Fibroblast of skin of right quadriceps (primary cell): ENCODE measurements at places on chromosomes 13 and 19.

GRCh38 chr13:36377826-36378468 lies 31.8 kb upstream of the SPART start:
- peak; percentile 69 for DNase-seq

DNA sequence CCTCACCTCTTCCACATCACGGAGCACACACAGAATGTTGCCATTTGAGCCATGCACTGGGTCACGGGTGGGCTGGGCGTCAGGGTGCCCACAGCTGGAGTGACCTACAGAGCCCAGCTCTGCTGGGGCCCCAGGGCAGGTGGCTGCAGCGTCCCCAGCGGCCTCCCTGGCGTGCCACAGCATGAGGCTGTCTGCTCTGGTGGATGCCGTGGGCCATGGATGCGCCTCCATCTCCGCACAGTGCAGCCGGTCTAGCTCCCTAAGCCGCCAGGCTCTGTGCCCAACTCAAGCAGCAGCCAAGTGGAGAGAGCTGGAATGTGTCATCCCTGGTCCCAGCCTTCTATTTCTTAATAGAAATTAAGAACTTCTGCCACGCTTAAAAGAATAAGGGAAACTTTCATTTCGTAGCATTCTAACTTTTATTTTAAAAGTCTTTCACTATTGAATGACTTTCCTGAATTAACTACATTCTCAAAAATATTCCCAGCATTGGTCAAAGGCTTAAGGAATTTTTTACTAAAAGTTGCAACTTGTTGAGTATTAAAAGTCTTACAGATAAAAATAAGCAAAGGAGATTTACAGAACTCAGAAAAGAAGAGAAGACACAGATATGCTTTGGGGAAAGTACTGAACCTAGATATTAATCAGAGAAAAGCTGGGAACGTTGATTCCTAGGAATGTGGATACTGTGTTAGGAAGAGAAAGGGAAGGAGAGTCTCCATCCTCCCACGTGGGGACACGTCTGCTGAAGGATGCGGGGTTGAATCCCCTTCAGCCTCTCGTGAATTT lies 59.3 kb downstream of the ATP11A start:
- no peak for DNase-seq

DNA sequence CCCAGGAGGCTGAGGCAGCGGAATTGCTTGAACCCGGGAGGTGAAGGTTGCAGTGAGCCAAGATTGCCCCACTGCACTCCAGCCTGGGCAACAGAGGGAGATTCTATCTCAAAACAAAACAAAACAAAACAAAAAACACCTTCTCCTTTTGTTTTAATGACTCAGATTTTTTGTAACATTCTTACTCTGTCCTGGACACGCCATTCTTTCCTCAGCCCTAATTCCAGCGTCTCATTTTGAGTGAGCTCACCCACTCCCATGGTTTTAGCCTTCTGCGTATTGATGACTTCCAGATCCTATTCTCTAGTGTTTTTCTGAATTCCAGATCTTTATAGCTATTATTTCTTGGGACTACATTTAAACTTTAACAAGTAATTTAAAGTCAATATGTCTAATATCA lies 326.3 kb downstream of the MYO16 start:
- DNase-seq, result no peak

GRCh38 chr19:6424195-6424938 lies at the start of gene KHSRP:
Gene KHSRP, minus strand, starts transcription at chr19:6424811. Its CDS starts 110 bp downstream, at chr19:6424701.
- no peak for DNase-seq

- peak; percentile 84 for DNase-seq
These were observed 117.6 kb downstream of the USP12 start for GRCh38 chr13:27053902-27054595.

DNA sequence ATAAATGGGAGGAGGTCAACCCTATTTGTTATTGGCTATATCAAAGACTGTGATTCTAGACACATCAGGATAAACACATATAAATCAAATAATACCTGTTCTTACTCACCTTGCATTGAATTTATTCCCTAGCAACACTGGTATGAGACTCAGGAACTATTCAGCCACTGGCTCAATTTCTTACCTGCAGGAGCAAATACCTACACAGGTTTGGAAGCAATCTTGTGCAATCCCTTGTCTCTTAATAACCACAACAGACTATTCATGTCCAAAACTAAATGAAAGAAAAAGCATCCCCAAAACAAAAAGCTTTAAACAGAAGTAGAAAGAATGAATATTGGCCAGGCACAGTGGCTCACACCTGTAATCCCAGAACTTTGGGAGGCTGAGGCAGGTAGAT lies 55.5 kb downstream of the TBC1D4 start:
- DNase-seq, result no peak

DNA sequence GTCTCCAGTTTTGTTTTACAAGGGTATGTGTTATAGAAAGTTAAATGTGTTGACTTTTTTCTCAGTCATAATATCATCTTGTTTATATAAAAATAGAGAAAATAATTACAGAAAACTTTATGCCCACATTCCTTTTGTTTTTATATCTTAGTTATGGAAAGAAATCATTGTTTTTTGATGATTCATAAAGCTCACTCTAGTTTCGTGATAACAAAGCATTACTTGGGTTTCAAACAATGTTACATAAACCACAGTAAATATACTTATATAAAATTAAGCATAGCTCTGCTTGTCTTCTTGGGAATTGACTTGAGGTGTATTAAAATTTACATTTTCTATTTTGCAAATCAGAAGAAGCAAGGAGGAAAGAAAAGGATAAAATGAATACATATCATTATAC lies 111.8 kb downstream of the SGCG start:
- no peak for DNase-seq

- peak; percentile 29 for DNase-seq
These were observed 246.1 kb downstream of the UQCRFS1 start for GRCh38 chr19:28966737-28967399.

DNA sequence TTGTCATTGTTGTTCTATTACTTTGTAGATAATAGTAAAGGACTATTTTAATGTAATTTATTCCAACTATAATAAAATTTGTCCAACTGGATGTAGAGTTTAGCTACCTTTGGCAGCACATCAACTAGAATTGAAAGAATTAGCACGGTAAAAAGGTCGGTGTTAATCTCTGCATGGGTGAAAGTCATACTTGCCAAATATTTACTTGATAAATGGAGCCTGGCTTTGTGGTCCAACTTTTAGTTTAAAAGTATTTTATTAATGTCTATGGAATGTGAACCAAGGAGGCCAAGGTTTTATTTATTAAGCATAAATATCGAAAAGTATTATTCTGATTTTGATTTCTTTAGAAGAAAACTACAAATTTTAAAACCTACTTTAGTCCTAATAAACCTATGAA lies 1389.0 kb downstream of the PCDH9 start:
- DNase-seq, result no peak

GRCh38 chr19:8306235-8307054 lies 1.7 kb downstream of the CD320 start:
- DNase-seq, result no peak

DNA sequence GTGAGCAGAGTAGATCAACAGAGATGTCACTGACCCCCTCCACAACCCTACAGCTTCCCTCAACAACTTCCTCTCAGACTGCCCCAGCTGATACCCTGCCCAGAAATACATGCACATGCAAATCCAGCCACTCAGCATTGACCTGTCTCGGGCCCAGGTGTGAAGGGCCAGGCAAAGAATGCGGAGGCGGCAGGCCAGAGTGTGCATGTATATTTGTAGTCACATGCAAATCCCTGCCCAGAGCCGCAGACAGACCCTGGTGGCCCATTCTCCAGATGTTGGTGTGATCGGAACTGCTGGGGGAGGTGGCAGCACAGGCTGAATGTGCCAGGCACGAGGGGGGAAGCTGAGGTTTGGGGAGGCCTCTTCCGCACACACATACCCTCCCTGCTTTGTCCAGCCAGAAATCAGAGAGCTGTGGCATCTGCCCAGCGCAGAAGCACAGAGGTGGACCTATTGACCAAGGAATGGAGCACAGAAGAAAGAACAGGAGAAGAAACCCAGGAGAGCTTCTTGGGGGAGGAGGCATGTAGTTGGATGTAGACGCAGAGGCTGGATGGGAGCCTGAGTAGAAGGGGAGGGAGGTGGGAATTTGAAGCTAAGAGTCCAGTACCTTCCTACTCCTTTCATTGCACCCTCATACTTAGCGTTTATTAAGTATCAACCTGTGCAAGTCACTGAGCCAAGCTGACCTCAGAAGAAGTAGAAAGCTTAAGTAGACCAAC lies 14.4 kb downstream of the MEF2B start:
- DNase-seq, result no peak

GRCh38 chr19:13929956-13930355 lies 8.3 kb downstream of the PODNL1 start:
- DNase-seq, result no peak

DNA sequence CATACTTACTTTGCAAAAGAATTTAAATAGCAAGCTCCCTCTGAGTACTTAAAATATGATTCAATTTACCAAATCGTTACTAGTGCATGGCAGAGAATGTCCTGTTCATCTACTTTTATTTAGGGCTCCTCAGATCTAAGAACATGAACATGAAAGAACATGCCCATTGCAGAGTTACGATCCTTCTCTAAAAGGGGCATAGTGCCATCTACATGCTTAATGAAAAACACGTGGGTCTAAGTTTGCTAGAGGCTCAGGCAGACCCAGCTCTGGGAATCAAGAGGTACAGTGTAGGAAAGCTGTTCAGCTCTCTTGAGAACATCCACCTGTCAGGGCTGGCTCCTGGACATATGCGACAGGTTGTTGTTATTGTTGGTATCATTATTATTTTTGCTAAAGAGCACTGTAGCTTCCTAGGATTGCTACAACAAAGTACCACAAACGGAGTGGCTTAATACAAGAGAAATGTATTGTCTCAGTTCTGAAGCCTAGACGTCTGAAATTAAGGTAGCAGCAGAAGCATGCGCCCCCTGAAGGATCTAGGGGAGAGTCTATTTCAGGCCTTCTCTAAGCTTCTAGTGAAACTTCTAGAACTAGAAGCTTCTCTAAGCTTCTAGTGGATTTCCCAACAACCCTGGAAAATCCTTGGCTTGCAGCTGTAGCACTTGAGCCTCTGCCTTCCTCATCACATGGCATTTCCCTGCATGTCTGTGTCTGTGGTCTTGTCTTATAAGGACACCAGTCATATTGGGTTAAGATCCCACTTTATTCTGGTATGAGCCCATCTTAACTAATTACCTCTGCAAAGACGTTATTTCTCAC lies 133.9 kb downstream of the DCT start:
- peak; percentile 35 for DNase-seq

DNA sequence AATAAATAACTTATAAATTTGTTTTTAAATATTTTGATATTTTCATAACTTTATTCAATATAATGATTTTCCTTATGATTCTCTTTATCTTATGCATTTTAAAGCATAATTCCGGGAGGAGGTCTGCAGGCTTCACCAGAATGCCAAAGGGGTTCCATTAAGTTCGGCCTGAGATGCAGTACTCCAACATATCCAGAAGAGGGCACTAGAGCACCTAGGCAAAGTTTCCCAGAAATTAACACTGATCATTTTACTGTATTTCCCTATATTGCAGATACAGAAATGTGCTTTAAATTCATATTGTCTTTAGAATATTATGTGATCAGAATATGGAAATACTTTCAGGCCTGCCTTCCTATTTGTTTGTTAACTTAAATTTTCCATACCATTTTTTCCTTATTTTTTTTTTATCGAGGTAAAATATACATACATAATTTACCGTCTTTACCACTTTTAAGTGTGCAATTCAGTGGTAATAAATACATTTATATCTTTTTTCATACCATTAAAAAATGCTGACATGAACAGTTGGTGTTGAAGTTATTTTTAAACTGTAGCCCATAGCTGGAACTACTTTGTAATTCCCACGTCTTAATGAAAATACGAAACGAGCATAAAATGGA lies 58.9 kb upstream of the TM9SF2 start:
- peak; percentile 49 for DNase-seq

- no peak for DNase-seq
These were observed 130.0 kb downstream of the SIPA1L3 start for GRCh38 chr19:38036707-38037611.

DNA sequence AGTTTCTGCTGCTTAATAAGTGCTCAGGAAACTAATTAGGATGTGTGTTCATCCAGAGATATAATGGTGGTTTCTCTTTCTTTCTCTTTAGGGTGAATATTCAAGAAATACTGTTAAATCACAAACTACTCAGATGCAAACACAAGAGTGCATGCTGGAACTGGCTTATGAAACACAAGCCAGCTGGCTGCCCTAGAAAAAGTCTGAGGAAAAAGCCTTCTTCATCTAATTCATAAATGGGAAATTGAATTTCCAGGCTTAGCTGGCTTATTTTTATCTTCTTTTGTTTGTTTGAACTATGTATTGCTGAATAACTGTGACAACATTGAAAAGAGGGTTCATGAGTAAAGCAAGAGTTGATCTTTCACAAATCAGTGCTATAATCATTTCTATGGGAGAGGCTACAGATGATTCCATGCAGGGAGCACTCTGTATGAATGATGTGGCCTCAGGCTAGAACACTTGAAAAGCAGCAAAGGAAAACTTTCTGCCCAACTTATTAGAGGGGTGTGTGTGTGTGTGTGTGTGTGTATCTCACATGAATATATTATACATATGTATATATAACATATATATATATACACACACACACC lies 69.8 kb upstream of the SCEL start:
- no peak for DNase-seq

DNA sequence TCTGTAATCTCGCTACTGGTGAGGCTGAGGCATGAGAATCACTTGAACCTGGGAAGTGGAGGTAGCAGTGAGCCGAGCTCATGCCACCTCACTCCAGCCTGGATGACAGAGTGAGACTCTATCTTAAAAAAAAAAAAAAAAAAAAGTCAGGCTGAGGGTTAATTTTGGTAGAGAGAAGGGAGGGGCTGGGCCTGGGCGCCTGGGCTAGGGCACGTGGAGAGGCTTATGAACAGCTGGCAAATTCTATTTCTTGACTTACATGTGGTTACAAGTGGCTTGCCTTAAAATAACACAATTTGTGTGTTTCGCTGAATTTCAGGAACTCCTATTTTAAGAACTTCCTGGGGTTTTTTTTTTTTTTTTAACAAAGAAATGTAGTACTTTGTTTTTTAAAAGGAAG lies 47.6 kb upstream of the MAP3K10 start:
- no peak for DNase-seq

- no peak for DNase-seq
These were observed 45.4 kb upstream of the GPR183 start for GRCh38 chr13:99352351-99353245.

- DNase-seq, result no peak
These were observed 248.7 kb downstream of the TDRD3 start for GRCh38 chr13:60645676-60646075.

DNA sequence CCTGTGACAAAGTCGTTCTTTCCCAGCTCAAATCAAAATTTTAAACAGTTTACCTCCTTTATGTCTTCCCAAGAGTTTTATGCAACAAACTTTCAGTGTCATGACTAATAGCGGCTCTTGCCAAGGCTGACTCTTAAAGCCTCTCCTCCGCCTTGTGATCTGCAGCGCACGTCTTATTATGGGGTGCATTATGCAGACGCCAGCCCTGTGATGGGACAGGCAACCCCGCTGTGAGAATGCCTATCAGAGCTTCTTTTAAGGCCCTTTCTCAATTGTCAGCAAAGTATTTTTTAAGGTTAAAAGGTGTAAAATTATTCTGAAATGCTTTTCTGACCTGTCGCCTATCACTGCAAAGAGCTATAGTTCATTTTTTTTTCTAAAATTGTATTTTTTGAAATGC lies 152.8 kb downstream of the SOX1 start:
- DNase-seq, result no peak

- peak; percentile 24 for DNase-seq
These were observed 4.3 kb downstream of the NANOS3 start for GRCh38 chr19:13881251-13881691.

GRCh38 chr13:34894756-34895155 lies 47.3 kb upstream of the NBEA start:
- DNase-seq, result no peak

- no peak for DNase-seq
These were observed 164.6 kb downstream of the FGF14 start for GRCh38 chr13:102237230-102237629.

- DNase-seq, result no peak
These were observed 79.1 kb upstream of the ZNF835 start for GRCh38 chr19:56750658-56751057.
